ENCODE measurements at places on chromosomes 12 and 14.

GRCh38 chr14:102590667-102591099, 1.8 kb upstream of the RCOR1 start:
- DNase-seq, result no peak

- no peak for DNase-seq
Measured at GRCh38 chr12:19967001-19967400, 401.3 kb upstream of the PDE3A start.

DNA sequence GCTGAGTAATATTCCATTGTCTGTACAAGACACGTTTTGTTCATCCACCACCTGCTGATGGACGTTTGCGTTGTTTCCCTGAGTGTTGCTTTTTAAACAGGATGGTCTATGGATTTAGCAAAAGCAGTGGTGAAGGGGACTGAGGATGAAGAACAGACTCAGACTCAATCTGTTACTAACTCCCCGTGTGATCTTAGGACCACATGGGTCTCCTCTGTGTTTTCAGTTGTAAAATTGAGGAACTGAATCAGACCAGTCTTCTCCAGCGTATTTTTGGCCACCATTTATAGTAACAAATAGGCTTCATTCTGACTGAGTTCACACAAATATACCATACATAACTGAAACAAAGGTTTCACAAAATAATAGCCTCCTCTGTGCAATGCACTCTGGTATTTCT, 85.6 kb downstream of the FOXN3 start:
- DNase-seq, result no peak

DNA sequence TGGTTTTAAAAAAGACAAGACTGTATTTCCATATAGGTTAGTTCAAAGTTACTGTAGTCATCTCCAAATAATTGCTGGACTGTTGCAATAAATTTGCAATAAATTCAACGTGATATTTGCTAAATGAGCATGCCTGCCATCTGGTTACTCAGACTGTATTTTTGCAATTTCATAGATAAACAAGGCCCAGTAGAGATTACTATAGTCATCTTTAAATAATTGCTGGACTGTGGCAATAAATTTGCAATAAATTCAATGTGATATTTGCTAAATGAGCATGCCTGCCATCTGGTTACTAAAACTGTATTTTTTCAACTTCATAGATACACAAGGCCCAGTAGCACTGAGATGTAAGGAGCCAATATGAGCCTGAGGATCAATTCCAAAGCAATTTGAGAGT, 5.6 kb downstream of the NTN4 start:
- no peak for DNase-seq

DNA sequence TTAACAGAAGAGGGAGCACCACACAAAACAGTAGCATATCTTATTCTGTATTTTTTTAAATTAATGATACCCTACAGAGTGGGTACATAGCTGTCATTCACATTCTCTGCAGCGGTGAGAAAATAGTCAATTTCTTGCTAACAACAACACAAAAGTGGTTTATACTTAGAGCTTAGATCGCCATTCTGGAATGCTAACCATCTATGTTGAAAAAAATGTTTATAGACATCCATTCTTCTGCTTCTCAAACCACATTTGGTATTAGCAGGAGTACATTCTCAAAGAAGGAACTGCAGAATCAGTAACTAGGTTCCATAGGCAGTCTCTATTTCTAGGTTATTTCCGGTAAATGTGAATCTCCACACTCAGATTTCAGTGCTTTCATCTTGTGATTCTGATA, 185.9 kb downstream of the PPFIA2 start:
- DNase-seq, result no peak

DNA sequence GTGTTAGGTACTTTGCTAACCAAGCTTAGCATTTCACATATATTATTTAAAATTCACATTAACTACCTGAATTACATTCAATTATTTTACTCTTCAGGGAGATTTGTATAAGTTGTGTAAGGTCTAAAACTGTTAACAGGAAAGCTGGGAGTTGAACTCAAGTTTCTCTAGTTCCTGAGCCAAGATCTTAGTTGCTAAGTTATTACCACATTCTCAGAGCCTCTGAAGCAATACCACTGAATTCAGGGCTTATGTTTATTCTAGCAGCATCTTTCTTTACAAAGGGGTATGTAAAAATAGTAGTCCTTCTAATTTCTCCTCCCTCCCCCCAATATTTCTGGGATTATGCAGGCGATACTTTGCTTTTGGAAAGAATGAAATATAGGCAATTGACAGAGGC, 786.8 kb downstream of the DIO2 start:
- DNase-seq, result no peak

- no peak for DNase-seq
Measured at GRCh38 chr12:23671881-23672280, 277.6 kb downstream of the SOX5 start.

DNA sequence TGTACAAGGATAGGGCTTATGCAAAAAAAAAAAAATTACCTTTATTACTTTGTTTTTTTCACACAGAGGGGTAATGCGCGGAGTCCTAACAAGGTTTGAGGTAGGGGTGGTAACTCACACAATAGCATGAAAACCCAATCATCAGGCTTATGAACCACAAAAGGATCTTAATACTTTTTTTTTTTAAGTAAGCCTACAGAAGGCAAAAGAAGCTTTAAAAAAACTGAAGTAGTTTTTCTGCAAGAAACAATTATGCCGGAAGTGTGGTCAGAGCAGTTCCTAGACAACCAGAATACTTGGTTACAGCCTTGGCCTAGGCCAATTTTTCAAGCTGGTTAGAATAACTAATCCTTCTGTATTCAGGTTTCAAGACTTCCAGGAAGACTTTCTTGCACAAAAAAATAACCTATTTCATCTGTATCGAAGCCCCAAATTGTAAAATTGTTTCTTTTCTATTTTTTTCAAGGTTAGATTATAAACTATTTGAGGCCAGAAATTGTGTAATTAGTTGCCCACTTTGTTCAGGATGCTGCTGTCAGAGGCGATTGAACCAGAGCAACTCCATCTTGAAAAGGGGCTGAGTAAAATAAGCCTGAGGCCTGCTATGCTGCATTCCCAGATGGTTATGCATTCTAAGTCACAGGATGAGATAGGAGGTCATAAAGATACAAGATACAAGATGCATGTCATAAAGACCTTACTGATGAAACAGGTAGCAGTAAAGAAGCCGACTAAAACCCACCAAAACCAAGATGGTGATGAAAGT, 1.8 kb upstream of the GNS start:
- no peak for DNase-seq

DNA sequence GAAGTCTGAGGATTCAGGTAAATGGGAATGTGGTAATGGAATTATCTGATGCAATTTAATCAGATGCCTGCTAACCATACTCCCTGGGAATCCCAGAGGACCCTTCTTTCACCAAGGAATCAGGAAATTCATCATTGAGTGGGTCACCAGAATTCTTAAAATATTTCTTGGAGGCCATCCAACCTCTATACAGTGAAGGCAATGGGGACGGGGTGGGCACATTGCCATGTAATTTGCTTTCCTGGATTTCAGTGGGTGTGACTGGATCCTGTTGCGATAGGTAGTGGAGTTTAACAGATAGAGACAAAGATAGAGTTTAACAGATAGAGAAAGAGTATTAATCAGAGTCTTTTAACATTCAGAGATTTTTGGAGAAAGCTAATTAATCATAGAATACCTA, 394.4 kb downstream of the DAD1 start:
- no peak for DNase-seq

Data from stimulated activated CD4-positive, alpha-beta T cell treated with anti-CD3 and anti-CD28 coated beads, TNF-alpha, amount 100 ng/mL, for 1 hour (primary cell).